ENCODE measurements at places on chromosomes 3 and 15.

DNA sequence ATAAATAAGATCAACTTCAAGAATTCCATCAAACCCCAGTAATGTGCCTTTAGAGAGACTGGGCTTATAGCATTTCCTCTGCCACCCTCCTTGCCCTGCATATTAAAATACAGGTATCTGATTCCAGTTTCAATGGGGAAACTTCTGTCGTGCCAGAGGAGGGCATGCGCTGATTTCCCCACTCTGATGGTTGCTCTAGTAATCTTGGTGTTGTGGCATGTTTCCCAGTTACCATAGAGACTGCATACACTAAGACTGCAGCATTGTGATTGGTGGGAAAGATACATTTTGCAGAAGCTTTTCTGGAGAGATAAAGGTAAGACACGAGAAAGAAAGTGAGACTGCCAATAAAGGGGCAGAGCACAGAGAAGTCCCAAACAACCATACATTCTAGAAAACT, 225.6 kb downstream of the TIGIT start:
- no peak for DNase-seq

DNA sequence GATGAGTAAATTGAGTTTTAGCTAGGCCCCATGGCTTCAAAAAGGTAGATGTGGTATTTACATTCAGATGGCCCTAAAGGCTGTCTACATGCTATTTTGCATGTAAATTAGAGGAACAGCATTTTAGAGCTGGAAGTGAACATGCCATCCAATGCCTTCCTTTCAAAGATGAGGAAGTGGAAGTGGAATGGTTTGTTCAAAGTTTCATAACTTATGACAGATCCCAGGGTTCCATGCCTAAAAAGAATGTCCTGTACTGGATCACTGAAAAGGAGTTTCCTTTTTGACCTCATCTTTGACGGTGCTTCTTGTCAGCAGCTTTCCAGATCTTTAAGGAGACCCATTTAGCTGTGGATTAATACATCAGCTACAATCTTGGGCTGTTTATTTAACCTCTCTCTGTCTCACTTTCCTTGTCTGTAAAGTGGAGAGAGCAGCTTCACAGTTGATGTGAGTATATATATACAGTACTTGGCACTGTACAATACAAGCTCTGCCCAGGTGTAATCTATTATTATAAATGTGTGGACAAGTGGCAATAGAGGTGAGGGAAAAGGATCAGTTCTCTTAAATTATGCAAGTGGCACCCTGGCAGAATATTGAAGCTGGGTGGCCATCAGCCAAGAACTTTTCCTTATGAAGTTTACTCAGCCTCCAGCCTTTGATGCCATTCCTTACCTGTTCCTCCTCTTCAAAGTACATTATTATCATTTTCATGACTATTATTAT, 68.7 kb upstream of the GOLGA8B start:
- DNase-seq = no peak

- no peak for DNase-seq
Measured at GRCh38 chr3:126394179-126394976, at the start of gene CFAP100. Gene CFAP100 (plus strand): TSS chr3:126394909. CDS start chr3:126396001, 1,092 bp downstream.

DNA sequence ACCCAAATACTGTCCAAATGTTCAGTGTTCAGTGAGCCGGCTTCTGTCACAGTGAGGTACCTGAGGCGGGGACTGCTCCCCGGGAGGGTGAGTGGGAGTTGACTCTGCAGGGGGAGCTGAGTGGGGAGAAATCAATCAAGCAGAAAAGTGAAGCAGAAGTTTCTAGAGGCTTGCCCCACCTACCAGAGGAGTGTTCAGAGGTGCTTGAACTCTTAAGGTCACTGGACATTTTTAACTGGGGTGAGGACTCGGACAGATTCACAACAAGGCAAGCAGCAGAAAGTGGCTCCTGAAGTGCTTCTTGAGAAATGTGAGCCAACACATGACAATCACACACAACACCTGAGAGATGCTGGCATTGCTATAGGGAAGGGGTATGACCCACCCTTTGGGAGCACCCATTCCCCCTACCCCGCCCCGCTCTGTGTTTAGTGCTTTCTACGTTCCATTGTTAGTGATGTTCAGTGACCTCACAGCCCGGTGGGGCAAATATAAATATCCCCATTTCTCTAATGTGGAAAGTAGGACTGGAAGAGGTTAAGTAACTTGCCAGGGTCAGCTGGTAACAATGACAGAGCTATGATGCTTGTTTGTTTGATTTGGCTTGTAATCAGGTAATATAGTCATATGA, 48.6 kb upstream of the AKAP13 start:
- no peak for DNase-seq

DNA sequence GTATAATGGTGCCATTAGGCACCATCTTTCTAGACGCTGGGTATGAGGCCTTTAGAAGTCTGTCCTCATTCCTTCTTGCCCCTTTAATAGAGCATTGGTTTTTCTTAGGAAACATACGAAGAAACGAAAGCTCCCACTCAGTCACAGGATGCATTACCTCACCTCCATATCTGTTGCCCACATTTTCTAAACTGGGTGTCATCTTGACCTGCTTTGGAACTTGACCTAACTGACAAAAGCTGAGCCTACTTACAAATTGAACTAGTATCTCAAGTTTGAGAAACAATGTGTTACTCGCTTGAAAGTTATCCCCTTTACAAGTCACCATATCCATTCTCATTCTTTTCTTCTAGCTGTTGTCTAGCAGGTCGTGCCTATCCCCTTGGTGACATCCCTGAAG, 102.7 kb downstream of the VPS8 start:
- DNase-seq = no peak

- no peak for DNase-seq
Measured at GRCh38 chr3:10988001-10988665, 4.4 kb upstream of the SLC6A1 start.

- no peak for DNase-seq
Measured at GRCh38 chr15:83690676-83691075, 36.8 kb downstream of the ADAMTSL3 start.

- DNase-seq = no peak
Measured at GRCh38 chr15:70323111-70323851, 225.6 kb upstream of the TLE3 start.

DNA sequence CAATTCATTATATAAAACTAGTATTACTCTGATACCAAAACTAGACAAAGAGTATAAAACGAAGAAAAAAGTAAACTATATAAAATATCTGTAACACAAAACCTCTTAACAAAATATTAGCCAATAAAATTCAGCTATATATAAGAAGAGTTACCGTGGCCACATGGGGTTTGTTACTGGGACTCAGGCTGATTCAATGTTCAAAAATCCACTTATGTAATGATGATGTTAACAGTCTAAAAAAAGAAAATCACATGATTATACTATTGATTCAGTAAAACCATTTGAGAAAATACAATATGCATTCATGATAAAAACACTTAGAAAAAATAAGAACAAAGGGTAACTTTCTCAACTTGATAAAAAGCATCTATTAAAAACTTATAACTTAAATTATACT, 18.3 kb downstream of the P2RY1 start:
- no peak for DNase-seq

DNA sequence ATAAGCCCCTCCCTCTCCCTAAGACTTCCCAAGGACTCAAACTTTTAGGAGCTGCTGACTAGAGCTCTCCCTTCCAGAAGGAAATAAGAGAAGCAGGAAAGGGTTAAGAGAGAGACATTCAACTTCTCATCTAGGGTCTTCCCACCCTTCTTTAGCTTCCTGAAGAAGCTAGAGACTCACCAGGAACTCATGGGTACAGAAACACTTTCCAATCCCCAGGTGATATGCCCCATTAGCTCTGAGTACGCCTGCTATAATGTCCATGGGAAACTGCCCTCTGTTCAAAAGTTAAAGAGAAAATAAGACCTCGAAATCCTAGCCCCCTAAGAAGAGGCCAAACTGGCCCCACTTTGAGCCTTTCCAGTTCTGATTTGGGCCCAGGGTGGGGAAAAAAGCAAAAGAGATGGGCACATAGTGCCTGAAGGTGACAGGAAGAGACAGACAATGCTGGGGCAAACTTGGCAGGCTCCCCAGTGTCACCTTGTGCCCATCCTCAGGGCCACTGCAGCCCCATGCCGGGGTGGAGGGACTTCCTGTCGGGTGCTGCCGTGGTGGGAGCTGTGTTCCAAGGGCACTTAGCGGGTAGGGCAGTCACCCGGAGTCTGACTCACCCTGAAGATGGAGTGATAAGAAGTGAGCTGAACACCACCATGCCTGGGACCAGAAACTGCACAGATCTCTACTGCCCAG, 29.5 kb downstream of the CCDC12 start:
- no peak for DNase-seq

DNA sequence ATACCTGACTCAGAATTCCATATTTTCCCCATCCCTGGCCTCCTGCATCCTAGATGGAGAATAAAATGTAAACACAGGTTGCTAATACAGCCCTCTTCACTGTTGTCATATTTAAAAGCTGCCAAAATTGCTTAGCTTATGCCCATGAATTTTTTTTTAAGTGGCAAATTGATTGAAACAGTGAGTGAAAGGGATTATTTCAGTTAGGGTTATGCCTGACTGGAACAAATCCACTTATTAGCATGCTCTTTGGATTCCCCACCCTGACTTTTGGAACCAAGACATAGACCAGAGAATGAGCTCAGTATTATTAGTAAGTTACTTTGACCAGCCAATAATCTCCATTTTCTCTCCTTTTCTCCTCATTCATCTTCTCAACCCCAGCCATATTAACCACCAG, 244.7 kb downstream of the FEZF2 start:
- no peak for DNase-seq

- no peak for DNase-seq
Measured at GRCh38 chr3:186321746-186322145, 40.3 kb downstream of the DGKG start.

- DNase-seq = no peak
Measured at GRCh38 chr15:51281368-51281967, 56.9 kb downstream of the CYP19A1 start.

- DNase-seq = no peak
Measured at GRCh38 chr3:168860028-168860427, 764.3 kb upstream of the GOLIM4 start.

DNA sequence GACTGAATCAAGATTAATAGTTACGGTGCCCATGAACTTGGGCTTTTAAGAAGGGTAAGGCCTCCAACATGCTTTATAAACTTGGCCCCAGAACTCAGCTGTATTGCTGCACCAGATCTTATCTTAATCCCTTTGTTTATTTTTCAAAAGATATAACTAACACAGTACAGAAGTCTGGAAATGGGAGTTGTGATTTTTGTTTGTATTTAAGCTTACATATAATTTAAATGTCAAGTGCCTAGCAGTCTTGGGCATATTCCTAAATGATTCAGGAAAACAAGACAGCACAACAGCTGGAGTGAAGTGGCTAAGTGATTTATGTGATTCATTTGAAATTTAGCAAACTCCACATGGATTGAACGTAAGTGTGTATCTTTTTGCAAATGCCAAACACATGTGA, 56.2 kb downstream of the NBEAL2 start:
- DNase-seq = no peak

DNA sequence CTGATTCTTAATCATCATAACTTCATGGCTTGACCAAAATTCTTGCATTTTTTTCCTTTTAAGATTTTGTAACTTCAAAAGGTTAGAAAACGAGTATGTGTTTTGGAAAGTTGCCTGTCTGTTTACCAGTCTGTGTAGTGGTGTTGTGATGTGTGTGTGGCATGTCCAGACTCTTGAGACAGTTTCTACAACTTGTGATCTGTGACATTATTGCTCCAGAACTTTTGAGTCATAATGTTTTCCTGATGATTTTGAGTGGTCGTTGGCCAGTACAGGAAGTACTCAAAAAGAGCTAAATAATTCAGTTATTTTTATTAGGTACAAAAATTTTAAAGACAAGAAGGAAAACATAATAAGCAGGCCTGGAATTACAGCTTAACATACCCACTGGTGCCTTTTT, 229.0 kb upstream of the C2CD4B start:
- no peak for DNase-seq

DNA sequence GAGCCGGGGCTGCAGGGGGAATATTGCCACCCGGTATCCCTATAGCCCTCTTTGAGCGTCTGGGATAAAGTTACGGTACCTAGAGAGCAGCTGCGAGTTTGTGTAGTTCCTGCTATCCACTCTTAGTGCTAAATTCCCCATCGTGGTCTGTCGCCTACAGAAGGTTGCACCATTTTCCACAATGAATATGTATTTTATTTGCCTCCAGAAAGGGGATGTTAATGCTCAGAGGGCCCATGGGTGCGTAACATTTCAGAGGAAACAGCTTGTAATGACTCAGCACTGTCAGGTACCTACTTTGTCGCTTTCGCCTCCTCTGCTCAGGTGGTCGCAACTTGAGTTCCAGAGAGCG, 1.1 kb downstream of the SLCO3A1 start:
- no peak for DNase-seq

DNA sequence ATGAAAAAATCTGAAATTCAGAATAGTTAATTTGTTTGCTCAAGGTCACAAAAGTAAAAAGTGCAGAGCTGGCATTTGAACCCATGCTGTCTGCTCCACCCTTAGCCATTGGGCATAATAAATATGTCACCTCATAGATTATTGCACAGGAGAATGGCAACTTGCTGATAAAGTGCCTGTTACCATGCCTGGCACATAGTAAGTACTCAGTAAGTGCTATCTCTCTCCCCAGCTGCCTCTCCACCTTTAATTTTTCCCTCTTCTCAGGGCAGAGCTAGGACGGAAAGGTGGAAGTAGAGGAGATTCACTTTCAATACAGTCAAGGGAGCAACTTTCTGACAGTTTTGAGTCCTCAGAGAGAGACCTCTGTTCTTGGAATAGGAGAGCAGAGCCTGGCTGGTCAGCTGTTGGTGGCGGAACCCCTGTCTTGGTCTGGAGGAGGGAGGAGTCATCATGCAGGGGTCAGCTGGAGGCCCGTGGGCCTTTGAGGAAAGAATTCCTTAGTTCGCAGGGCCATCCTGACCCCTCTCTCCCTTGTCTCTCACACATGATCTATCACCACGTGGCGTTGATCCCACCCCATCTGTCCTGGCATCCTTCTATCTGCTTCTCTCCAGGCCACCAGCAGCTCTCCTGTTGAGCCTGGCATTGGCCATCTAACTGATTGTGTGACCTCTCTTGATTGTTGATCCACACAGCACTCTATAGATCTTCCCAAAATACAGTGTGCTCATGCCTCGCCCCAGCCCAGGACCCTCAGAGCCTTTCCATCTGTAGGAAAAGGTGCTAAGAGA, 149.3 kb downstream of the RPLP1 start:
- no peak for DNase-seq

GRCh38 chr3:64691051-64691450, 3.3 kb upstream of the ADAMTS9 start:
- DNase-seq = no peak
